Gastrocnemius medialis (tissue), 4 donors: ENCODE measurements at places on chromosomes 16 and 17. TPM values are rescaled to one million over a fixed set of nuclear protein-coding genes. Genes with fewer than 3 reads are reported as not detected.
A peak's percentile ranks its signal among the peaks of the same experiment; 100 is the strongest.

GRCh38 chr16:64158941-64159588 lies 962.8 kb downstream of the CDH11 start:
- H3K36me3 ChIP-seq: no peaks in the 10 kb centered on the region
- H3K4me3 ChIP-seq: no peak overlapping the region
- H3K27me3 ChIP-seq: no peaks in the 10 kb centered on the region
- no peak for DNase-seq
- H3K27ac ChIP-seq: no peak overlapping the region
- no peaks in the 10 kb centered on the region for H3K4me1 ChIP-seq

GRCh38 chr17:27596096-27596495 lies 34.9 kb upstream of the LGALS9 start:
- no peak for DNase-seq
- no peak overlapping the region for H3K27ac ChIP-seq
- H3K4me1 ChIP-seq: peaks cover 32% of the 10 kb centered on the region
- H3K36me3 ChIP-seq: no peaks in the 10 kb centered on the region
- H3K4me3 ChIP-seq: no peak overlapping the region
- no peaks in the 10 kb centered on the region for H3K27me3 ChIP-seq

DNA sequence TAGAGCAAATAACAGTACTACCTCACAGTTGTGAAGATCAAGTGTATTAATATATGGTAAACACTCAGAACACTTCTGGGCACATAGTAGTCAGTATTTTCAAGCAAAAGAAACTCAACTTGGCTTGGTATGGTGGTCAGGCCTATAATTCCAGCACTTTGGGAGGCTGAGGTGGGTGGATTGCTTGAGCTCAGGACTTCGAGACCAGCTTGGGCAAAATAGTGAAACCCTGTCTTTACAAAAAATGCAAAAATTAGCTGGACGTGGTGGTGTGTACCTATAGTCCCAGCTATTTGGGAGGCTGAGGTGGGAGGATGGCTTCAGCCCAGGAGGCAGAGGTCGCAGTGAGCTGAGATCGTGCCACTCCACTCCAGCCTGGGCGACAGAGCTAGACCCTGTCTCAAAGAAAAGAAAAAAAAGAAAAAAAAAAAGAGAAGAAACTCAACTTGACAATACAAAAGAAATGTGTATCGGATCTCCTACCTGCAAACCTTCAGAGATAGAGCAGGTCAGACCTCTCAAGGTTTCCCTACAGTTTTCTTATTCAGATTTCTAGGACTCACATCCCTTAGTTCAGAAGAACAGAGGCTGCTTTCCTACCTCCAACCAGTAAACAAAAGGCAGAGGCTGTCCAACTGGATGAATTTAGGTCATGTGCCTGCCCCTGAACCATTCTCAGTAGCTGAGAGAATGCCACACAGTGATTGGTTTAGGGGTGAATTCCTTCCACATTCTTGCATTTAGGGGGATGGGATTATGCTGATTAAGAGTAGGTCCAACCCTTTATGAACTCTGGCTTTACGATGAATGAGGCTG lies 1.7 kb upstream of the KPNA2 start:
- no peaks in the 10 kb centered on the region for H3K27me3 ChIP-seq
- H3K4me3 ChIP-seq: no peak overlapping the region
- no peaks in the 10 kb centered on the region for H3K36me3 ChIP-seq
- H3K27ac ChIP-seq: no peak overlapping the region
- peaks cover 13% of the 10 kb centered on the region for H3K4me1 ChIP-seq
- no peak for DNase-seq

- no peak for DNase-seq
- H3K4me3 ChIP-seq: no peak overlapping the region
- H3K36me3 ChIP-seq: no peaks in the 10 kb centered on the region
- peaks cover 14% of the 10 kb centered on the region for H3K4me1 ChIP-seq
- H3K27me3 ChIP-seq: no peaks in the 10 kb centered on the region
- H3K27ac ChIP-seq: no peak overlapping the region
Observed at GRCh38 chr16:2524339-2524938, 4.3 kb downstream of the AMDHD2 start.

DNA sequence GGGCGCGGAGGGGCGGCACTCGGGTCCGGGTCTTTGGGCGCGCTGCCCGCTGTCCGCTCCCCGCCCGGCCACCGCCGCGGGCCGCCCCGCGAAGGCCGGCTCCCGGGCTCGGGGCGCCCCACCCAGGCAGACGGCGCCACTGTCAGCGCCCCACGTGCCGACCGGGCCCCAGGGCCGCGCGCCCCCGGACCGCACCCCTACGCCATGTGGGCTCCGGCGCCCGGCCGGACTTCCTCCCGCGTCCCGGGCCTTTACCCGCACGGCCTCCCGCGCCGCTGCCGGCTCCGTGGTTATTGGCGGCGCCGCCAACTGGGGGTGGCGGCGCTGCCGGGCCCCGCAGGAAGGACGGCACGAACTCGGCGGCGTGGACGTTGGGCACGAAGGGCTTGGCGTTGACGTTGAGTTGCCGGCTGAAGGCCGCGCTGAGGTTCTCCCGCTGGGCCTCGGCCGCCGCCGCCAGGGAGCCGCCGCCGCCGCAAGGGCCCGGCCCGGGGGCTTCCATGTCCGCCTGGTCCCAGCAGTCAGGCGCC lies 577 bp downstream of the GSPT1 start:
- no peaks in the 10 kb centered on the region for H3K36me3 ChIP-seq
- H3K27ac ChIP-seq: peak overlapping the region; percentile 92

DNA sequence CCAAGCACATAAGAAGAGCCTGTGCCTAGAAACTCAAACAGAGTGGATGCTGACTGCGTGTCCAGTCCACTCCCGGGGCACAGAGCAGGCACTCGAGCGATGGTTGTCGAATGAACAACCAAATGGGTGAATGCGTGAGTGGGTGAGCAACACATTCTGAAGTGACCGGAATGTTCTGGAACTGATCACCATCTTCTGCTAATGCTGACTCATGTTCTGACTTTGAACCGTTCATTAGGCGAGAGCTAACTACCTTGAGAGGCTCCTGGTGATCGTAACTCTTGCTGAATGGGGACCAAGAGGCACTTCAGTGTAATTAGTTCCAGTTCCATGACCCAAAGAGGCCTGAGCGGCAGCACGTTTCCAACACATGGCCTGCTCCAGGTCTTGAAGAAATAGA lies 37.9 kb downstream of the IRF8 start:
- no peak overlapping the region for H3K27ac ChIP-seq
- H3K4me3 ChIP-seq: no peak overlapping the region
- no peaks in the 10 kb centered on the region for H3K36me3 ChIP-seq
- DNase-seq: no peak
- no peaks in the 10 kb centered on the region for H3K4me1 ChIP-seq

GRCh38 chr16:54241525-54241924 lies 45.1 kb downstream of the IRX3 start:
- no peaks in the 10 kb centered on the region for H3K36me3 ChIP-seq
- DNase-seq: no peak
- no peaks in the 10 kb centered on the region for H3K4me1 ChIP-seq
- H3K27me3 ChIP-seq: peaks cover 6% of the 10 kb centered on the region
- H3K27ac ChIP-seq: no peak overlapping the region

Gene NPIPB12
- 13.2 TPM for total RNA-seq

Gene ETV4
- not detected for total RNA-seq

Gene TIMP2
- 26.8 TPM for total RNA-seq

Gene JMJD6
- total RNA-seq: 41.9 TPM

Gene HBA2
- 182 TPM for total RNA-seq
